Gastroesophageal sphincter (tissue), 4 donors: ENCODE measurements at places on chromosomes 4 and X. TPM values are rescaled to one million over a fixed set of nuclear protein-coding genes. Genes with fewer than 3 reads are reported as not detected.

Gene TBC1D14
- total RNA-seq: 54.2 TPM

Gene GPR50
- not detected for total RNA-seq

Gene PPP2R2C
- 1.1 TPM for total RNA-seq

Gene IL13RA2
- total RNA-seq: not detected

Gene FDCSP
- not detected for total RNA-seq

GRCh38 chr4:14752341-14753046, 249.8 kb upstream of the CPEB2 start:
- no peak for ATAC-seq
